ENCODE measurements at places on chromosomes 12 and 14.

GRCh38 chr12:102478405-102479098 lies 1.8 kb downstream of the IGF1 start:
- peak; percentile 6 for DNase-seq

DNA sequence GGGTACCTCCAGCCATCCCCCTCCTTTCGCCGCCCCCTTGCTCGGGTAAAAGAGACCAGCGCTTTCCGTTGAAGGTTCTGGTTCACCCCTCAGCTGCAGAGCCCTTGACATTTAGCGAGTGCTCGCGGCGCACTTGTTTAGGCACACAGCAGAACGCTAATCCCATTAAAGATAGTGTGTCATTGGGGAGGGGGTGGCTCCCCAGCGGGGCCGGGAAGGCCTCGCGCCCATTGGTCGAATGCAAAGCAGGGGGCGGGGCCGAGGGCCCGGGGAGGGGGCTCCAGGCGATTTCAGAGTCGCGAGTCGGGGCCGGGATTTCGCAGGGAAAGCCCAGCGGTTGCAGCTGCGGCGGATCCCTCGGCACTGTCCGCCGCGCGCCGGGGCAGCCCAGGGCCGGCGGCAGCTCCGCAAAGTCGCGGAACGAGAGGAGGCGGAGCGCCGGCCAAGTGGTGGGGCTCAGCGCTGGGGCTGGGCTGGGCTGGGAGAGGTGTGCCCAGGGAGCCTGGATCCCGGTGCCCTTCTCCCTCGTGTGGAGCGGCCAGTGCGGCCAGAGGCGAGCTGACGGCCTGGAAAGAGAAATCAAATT lies 122.9 kb downstream of the TSPAN9 start:
- DNase-seq: no peak

DNA sequence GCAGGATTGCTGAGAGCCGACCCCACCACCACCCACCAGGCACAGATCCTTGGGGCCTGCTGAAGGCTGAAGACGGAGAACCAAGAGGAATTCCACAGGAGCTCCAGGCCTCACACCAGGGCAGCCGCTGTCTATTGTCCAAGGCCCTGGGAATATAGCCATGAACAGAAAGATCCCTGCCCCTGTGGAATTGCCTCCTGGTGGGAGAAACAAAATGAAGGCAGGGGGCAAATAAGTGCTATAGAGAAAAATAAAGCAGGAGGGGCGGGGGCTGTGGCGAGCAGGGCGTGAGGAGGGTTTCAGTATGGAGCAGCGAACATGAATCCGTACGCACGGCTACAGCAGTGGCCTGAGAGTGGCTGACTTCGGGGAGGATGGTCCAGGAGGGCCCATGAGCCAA lies 96.1 kb downstream of the EML1 start:
- no peak for DNase-seq

DNA sequence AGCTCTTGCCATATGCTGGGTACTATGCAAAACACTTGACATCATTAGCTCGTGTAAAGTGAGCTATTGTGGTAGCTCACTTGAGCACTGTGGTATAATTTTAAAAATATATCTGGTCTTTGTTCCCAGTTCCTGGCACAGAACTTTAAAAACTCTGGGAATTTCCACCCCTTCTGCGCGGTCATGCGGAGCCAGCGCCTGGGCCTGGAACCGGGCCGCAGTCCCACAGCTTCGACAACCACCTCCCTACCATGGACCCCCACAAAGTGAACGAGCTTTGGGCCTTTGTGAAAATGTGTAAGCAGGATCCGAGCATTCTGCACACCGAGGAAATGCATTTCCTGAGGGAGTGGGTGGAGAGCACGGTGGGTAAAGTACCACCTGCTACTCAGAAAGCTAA lies 123.1 kb downstream of the NUAK1 start:
- DNase-seq: no peak

GRCh38 chr12:112798048-112798760 lies 6.7 kb downstream of the RPH3A start:
- DNase-seq: no peak

DNA sequence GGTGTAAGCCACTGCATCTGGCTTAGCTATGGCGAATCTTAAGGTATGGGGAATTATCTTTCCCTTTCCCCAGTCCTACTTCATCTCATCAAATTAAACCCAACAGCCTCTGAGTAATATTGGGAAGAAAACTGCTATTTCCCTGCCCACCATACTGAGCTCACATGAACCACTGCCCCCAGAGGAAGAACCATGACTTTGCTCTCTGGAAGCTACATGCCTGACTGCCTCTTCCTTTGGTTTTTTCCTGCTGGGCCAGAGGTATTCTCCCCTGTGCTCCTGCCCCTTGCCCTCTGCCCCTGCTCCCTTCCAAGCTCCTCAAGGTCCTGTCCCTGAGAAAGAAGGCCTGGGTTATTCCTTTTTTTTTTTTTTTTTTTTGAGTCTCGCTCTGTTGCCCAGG lies 15.2 kb downstream of the RILPL2 start:
- no peak for DNase-seq

DNA sequence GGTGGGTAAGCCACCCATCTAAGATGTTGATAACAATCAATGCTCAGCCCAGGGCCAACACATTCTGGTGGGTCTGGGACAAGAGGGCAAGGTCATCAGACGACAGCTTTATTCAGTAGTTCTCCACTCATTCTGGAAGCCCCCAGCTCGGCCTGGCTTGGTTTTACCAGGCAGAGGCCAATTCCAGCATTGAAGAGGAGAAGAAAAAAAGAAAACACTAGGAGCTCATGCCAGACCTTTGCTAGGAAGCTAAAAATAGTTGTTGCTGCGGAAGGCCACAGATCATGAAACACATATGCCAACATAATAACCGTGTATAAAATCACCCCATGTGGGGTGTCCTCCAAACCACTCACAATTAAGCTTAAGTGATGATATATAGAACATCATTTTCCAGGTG lies 44.4 kb downstream of the CCDC60 start:
- no peak for DNase-seq

DNA sequence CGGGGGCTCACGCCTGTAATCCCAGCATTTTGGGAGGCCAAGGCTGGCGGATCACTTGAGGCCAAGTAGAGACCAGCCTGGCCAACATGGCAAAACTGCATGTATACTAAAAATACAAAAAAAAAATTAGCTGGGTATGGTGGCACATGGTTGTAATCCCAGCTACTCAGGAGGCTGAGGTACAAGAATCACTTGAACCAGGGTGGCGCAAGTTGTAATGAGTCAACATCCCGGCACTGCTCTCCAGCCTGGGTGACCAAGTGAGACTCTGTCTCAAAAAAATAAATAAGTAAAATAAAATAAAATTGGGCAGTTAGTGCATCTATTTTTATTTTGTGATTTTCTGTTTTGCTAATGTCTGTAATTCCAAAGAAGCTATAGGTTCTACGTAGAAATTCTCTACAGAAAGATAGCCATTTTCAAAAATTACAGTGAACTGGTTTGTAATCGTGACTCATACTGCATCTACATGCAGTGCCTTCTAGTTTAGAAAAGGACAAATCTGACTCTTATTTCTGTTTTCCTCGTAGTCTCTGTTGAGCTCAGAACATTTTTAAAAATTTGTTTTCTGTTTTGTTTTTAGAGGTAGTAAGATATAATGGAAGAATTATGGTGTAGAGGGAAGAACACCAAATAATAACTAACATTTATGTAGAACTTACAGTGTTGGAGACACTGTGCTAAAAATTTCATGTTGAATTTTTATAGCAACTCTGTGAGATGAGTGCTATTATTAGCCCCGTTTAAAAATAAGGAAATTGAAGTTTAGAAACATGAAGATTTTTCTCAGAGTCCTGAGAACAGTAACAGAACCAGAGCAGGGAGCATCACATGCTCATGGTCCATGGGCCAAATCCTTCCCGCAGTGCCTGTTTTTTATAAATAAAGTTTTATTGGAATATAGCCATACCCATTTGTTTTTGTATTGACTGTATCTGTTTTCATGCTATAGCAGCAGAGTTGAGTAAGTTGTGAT lies 201.2 kb downstream of the SYNE2 start:
- no peak for DNase-seq

DNA sequence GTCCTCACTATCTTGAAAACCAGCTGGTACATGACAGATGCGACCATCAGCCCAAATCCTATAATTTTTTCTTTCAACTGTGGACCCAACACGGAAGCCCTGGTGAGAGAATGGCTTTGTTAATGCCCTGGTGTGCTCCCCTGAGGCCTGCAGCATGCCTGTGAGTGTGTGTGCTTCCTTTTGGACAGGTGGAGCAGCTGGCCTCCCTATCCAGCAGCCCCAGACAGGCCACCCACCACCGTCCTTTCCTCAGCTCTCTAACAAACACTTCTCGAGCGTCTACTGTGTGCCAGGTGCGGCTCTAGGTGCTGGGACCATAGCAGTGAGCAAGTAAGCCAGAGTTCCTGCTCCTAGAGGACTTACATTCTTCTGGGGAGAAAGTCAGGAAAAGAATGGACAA lies 78.9 kb upstream of the GZMB start:
- no peak for DNase-seq

DNA sequence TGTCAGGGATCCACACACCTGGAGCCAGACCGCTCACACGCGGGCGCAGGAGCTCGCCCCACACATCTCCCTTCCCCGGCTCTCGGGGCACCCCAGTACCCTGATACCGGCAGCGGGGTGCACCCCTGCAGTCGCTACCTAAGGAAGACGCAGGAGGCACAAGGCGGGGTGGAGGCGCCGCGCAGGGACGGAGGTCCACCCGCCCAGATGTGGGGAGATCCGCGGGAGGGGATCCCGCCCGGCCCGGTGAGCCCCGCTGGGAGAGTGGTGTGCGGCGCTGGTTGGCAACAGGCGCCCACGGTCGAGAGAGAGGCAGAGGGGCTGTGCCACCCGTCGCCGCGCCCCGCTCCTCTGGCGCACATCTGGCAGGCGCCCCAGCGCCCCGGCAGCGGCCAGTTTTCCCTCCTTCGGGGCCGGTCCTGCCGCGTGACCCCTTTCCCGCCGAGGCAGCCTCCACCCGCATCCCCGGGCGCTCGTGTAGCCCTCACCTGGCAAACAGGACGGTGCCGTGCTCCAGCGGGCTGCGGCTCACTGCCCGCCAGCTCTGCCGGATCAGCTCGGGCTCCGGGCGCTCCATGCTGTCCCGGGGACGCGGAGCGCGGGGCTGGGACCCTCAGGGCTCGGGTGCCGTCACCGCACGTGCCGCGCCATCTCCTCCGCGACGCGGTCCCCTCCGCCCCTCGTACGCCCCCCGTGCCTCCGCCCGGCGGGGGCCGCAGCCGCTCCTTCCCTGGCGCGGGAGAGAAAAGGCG lies 469 bp downstream of the NGB start:
- no peak for DNase-seq

- DNase-seq: no peak
Observed at GRCh38 chr14:106879241-106879640, 1352.9 kb downstream of the TMEM121 start.

- DNase-seq: no peak
Observed at GRCh38 chr12:127830065-127830460, 436.9 kb upstream of the TMEM132C start.

GRCh38 chr14:31895646-31896045 lies 181.5 kb upstream of the ARHGAP5 start:
- no peak for DNase-seq

- DNase-seq: no peak
Observed at GRCh38 chr12:107493135-107493494, 192.5 kb upstream of the PWP1 start.

- DNase-seq: no peak
Observed at GRCh38 chr14:101466456-101467180, 94.7 kb upstream of the DIO3 start.

- no peak for DNase-seq
Observed at GRCh38 chr12:131046813-131047788, 93.4 kb downstream of the ADGRD1 start.

GRCh38 chr14:57785058-57785457 lies 80.8 kb downstream of the SLC35F4 start:
- no peak for DNase-seq

GRCh38 chr14:103696466-103697071 lies 18.7 kb downstream of the XRCC3 start:
- DNase-seq: no peak

DNA sequence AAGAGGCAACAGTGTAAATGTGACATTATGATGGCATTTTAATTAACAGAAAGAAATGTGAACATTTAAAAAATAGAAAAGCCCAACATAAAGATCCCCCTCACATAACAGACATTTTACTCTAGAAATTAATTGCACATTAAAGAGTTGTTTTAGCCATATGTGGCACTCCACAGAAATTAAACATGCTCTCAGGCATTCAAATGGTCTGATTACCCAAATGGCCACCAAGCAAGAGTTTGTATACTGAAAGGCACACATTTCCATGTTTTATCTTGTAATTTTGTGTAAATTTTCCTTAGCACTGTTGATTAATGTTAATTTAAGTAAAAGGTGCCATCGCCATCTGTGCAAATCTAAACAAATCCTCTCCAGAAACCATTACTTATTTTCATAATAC lies 43.5 kb downstream of the GTF2A1 start:
- DNase-seq: no peak

DNA sequence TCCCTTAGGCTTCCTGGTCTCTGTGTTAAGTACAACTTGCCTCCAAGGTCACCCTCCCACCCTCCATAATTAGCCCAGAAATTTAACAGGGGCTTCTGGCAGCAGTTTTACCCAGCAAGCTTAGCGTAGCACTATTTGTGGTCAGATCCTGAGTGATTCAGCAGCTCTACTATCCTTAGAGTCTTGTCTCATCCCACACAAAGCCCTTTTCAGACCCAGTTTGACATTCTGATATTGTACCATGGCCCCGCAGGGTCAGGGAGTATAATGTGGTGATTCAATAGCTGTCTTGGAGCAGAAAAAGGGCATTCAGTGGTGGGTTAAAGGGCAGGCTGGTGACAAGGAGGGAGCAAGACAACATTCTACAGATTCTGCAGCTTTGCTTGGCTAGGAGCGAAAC lies 153.8 kb upstream of the DDHD1 start:
- DNase-seq: no peak

- DNase-seq: no peak
Observed at GRCh38 chr14:70008284-70009262, 129.4 kb downstream of the SMOC1 start.

DNA sequence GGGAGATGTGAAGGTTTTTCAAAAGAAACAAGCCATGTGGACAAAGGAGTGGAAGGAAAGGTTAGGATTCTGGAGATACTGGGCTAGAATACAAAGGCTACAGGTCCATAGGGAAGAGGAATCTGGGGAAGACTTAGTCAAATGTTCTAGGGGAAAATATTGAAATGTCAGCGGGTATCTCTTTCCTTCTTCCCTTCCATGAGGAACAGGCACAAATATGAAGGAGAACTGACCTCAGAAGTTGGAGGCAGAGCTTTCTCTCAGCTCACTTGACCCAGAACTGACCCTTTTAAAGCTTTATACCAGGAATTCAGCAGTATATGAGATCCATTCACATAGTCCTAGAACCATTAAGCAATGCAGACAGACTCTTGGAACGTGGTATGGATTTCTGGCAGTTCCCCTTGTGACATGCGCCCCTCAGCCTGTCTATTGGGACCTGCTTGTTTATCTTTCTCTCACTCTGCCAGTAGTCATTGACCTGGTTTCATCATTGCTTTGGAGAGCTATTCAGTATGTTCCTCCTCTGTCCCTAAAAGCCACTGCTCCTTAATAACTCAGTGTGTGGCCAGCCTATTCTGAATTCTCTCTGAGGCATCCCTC lies 43.0 kb upstream of the GSG1 start:
- DNase-seq: no peak

GRCh38 chr12:4119157-4119761 lies 154.3 kb upstream of the CCND2 start:
- DNase-seq: peak; percentile 71
